ENCODE measurements at places on chromosomes 1 and 21.

GRCh38 chr1:175207971-175208370 is 15.4 kb upstream of the KIAA0040 start:
- no peak for DNase-seq

DNA sequence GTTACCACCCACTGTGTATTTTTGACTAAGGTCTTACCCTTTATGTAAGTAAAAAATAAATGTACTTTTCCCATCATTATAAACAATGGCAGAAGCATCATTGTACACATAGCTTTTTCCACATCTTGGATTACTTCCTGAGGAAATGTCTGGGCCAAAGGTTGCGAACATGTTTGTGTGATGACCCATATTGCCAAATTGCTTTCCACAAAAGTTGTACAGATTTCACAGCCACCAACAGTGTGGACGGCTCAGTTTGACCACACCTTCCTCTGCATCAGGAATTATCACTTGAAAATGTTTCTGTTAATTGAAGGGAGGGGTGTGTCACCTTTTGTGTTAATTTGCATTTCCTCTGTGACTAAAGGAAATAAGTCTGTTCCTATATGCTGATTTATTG is 25.7 kb downstream of the AKNAD1 start:
- no peak for DNase-seq

DNA sequence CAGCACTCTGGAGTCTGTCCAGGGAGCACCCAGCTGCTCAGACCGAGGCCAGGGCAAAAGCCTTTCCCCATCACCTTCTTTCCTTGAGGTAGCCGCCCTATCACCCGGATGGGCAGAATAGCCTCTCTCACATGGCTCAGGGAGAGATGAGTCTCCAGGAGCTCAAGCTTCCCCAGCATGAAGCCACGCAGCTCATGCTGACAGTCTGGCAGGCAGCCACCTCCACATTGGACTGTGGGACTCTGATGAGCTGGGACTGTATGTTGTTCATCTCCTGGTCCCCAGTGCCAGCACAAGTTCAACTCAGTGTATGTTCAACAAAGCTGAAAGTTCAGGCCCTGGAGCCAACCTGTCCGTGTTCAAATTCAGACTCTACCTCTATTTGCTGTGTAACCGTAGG is 75.2 kb upstream of the ZC3H12A start:
- no peak for DNase-seq

DNA sequence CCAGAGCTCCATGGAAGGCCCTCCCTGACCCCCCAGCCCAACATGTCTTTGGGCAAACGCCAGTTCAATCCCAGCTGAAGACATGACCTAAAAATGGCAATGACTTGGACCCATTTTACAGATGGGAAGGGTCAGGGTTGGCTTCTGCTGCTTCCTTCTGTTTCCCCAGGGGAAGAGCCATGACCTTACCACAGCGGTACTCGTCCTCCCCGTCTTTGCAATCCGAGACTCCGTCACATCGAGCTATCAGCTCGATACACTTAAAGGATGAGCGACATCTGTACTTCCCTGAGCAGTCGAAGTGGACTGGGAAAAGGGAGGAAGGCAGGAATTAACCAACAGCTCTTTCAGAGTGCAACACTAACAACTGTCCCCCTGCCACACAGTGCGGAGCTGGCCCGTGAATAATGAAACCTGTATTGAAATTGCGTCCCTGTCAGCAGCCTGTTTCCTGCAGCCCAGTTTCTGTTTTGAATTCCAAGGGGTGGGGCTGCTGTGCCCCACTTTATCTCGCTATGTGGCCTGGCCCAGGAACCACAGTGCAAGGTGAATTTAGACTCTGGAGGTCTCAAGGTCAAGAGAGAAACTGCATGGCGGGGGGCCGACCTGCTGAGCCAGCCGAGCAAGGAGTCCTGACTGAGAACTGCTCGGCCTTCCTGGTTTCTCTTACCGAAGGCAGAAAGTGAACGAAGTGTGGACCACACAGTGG is 7.0 kb downstream of the TMPRSS3 start:
- no peak for DNase-seq

DNA sequence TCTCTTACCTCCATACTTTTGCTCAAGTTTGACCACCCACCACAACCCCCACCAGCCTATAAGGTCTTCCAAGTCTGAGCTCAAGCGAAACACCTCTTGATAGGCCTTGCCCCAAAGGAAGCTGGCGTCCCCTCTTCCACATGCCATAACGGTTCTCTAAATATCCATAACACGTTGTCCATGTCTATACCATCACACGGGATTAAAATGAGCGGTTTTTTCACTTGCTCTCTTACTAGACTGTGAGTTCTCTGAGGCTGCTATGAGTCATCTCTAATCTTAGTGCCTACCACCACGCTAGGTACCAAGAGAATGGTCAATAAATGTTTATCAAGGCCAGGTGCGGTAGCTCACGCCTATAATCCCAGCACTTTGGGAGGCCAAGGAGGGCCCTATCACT is 41.0 kb downstream of the WASF2 start:
- DNase-seq, result no peak

- no peak for DNase-seq
Observed at GRCh38 chr1:230759369-230760065, 12.3 kb downstream of the CAPN9 start.

- DNase-seq, result no peak
Observed at GRCh38 chr21:15282665-15283064, 217.9 kb upstream of the NRIP1 start.

DNA sequence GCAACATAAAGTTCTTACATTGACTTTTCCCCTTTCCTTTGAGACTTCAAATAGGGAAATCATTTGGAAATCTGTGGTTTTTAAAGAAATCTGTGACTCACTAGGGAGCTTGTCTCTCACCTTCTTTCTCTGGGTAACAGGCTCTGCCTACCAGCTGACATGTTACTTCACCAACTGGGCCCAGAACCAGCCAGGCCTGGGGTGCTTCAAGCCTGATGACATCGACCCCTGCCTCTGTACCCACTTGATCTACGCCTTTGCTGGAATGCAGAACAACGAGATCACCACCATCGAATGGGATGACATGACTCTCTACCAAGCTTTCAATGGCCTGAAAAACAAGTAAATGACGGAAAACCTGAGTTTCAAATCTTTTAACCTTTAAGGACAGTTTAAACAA is 9.2 kb upstream of the CHIA start:
- DNase-seq, result no peak

- no peak for DNase-seq
Observed at GRCh38 chr1:165883056-165883455, 55.6 kb downstream of the UCK2 start.

DNA sequence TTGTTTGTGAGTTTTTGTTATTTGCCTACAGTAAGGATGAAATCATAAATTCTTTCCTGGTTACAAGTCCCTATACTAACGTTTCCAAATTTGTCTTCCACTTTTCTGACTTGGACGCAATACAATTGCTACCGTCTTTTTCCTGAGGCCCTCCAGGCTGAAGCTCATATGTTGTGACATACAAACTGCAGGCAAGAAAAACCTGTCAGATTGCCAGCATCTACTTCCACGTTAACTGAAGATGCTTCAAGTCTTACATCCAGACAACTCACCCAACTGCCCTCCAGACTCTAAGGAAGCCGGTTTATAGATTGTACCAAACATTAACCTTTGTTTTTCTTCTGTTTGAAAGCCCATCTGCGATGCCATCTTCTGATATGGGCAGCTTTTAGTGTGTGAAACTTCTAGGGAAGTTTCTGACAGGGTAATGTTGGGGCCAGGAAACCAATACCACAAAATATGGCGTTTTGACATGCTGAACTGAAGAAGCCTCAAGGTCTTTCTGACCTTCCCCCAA is 21.4 kb upstream of the RNF11 start:
- no peak for DNase-seq

DNA sequence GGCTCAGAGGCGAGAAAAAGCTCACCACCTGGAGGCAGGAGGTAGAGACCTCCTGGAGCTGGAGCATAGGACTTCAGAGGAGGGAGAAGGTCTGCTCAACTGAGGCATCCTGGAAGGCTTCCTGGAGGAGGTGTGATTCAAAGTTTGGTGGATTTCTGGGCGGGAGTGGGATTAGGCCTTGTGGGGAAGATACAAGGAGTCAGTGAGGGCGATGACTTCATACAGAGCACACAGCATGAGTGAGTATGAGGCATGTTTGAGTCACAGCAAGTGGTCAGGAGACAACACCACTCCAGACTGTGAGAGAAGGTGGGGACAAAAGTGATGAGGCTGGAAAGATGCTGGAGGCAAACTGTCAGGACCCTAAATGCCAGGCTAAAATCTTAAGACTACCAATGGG is 77.6 kb downstream of the MATN1 start:
- DNase-seq, result no peak

- DNase-seq, result no peak
Observed at GRCh38 chr1:47226121-47226838, 5.7 kb downstream of the TAL1 start.

DNA sequence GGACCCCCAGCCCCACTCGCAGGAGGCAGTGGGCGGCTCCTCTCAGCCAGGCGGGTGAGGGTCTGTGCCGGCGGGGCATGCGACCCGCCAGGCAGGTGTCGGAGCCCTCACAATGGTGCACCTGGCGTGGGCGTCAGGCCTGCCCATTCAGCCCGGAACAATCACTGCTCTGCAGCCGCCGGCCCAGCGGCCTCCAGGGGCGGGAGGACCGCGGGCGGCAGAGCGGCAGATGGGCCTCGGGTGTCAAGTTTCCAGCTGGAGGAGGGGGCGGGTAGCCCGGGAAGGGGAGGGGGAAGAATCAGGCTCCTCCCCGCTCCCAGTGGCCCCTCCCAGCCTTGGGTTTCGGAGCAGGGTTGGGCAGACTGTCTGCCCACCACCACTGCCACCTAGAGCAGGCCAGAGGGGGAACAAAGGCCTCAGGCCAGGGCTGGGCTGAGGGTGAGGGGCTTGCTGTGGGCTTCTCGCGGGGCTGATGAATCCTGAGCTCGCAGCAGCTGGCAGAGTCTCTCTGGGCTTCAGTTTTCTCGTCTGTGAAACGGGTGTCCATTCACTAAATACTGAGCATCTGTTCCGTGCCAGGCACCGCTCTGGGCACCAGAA is 39.5 kb upstream of the CASZ1 start:
- DNase-seq, result no peak

- no peak for DNase-seq
Observed at GRCh38 chr1:230641346-230641745, 935 bp upstream of the COG2 start.

DNA sequence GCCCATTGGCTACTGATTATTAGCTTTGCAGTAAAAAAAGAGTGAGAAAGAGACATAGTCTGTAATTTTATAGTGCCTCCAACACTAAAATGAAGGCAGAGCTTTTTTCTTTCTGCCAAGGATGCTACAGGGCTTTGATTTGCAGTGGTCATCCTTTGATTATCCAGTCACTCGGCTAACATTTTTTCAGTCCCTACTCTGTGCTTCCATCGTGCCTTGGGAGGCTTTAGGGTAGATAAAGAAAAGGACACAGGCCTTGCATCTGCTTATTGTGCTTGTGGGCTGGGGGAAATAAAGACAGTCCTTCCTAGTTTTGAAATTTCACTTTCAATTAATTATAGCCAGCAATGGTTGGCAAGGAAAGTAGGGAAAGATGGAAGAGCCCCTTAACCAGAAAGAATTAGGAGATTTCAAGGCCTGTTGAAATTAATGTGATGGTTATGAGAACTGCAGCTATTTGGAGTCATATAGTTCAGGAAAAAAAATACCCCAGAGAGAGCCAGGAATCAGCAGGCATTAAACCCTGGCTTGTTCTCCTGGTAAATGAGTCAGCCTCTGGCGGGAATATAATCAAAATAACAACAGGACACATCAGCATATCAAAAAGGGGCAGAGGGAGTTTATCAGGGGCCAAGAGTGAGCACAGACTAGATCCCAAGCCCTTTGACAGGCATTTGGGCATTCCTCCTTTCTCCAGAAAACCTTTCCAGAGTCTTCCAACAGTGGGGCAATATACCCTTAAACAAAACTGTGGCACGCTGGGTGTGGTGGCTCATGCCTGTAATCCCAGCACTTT is 27.4 kb downstream of the CACHD1 start:
- DNase-seq, result no peak

GRCh38 chr1:5949085-5949760 is 43.0 kb downstream of the NPHP4 start:
- no peak for DNase-seq

DNA sequence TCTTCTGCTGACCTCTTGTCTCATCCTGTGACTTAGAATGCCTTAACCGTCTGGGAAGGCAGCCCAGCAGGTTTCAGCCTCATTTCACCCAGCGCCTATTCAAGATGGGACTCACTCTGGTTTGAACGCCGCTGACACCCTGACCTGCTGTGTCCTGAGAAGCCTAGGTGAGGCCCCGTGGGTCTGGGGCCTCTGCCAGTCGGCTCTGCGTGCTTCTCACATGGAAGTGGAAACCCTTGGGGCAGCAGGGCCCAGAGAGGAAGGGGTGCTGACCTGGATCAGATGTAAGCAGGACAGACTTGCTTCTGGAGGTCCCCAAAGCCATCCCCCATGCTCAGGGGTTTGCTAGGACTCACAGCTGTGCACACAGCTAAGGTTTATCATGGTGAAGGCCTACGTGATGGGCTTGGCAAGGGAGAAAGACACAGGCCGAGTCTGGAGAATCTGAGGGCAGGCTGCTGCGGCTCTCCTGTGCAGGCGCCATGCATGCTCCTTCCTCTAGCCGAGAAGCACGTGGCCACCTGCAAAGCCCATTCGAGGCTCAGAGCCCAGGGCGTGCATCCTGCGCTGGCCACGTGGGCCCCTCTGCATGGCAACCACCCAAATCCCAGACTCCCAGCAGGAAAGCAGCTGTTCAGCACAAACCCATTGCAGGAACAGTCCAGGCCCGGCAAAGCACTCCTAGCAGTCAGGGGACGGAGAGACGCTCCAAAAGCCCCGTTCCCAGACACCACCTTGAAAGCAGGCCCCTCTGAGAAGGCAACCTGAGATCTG is 3.8 kb downstream of the TRPM2 start:
- no peak for DNase-seq

- no peak for DNase-seq
Observed at GRCh38 chr1:209493559-209493958, 90.0 kb upstream of the CAMK1G start.

DNA sequence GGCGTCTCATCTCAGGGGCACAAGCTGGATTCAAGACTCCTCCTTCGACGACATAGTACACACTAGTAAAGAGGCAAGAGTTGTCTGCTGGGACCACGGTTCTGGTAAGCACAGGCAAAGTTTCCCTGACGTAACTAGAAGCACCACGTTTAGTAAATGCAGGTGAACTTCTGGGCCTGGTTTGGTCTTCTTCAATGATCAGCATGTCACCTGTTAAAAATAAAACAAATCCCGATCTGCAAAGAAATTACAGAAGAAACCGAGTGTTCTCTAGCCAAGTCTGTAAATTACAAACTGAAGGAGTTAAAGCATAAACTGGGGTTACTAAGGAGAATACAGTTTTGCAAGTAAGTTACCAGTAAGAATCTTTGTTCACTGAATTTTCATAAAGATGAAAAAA is 1.5 kb downstream of the YOD1 start:
- DNase-seq, result no peak

Data from stimulated activated CD8-positive, alpha-beta memory T cell treated with anti-CD3 and anti-CD28 coated beads, Interleukin-15, amount 100 ng/mL, for 48 hours (primary cell).